Ascending aorta (tissue), 2 donors: ENCODE measurements at places on chromosomes 4 and X.

GRCh38 chrX:150690126-150690525 lies 3.1 kb upstream of the MTMR1 start:
- H3K4me1 ChIP-seq: no peaks in the 10 kb centered on the region
- H3K4me3 ChIP-seq: no peak overlapping the region
- no peaks in the 10 kb centered on the region for H3K36me3 ChIP-seq
- H3K27ac ChIP-seq: no peak overlapping the region
- no peak for DNase-seq

GRCh38 chr4:182447767-182448280 lies 204.6 kb downstream of the TENM3 start:
- peaks cover 7% of the 10 kb centered on the region for H3K27me3 ChIP-seq
- peaks cover 3% of the 10 kb centered on the region for H3K4me1 ChIP-seq
- peak overlapping the region; percentile 82 for H3K4me3 ChIP-seq
- no peak for DNase-seq
- H3K36me3 ChIP-seq: no peaks in the 10 kb centered on the region

DNA sequence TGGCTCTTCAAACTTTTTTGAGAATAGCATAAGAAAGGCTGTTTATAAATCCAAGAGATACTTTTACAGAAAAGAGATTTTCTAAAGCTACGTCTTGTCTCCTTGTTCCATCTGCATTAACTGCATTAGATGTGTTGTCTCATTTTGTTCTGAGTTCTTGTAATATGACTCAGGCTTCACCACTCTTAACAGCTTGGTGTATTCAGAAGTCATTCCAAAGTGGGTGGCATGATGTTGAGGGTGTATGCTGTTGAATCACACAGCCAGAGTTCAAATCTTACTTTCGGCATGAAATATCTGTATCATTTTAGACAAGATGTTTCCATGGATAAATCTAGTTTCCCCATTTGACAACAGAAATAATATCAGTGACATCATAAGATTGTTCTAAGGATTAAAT lies 30.1 kb downstream of the SYTL5 start:
- DNase-seq: no peak
- no peaks in the 10 kb centered on the region for H3K27me3 ChIP-seq
- H3K27ac ChIP-seq: no peak overlapping the region
- no peaks in the 10 kb centered on the region for H3K4me1 ChIP-seq

- no peak overlapping the region for H3K27ac ChIP-seq
- no peak overlapping the region for H3K4me3 ChIP-seq
- DNase-seq: no peak
- no peaks in the 10 kb centered on the region for H3K36me3 ChIP-seq
- H3K27me3 ChIP-seq: no peaks in the 10 kb centered on the region
- no peaks in the 10 kb centered on the region for H3K4me1 ChIP-seq
Observed at GRCh38 chr4:98203332-98204235, 57.6 kb upstream of the RAP1GDS1 start.

- no peaks in the 10 kb centered on the region for H3K36me3 ChIP-seq
- no peak for DNase-seq
- no peaks in the 10 kb centered on the region for H3K27me3 ChIP-seq
- H3K4me1 ChIP-seq: no peaks in the 10 kb centered on the region
Observed at GRCh38 chr4:17559709-17560048, 17.3 kb upstream of the LAP3 start.
